ENCODE measurements at places on chromosomes 5 and 9. TPM values are rescaled to one million over a fixed set of nuclear protein-coding genes. Genes with fewer than 3 reads are reported as not detected.

DNA sequence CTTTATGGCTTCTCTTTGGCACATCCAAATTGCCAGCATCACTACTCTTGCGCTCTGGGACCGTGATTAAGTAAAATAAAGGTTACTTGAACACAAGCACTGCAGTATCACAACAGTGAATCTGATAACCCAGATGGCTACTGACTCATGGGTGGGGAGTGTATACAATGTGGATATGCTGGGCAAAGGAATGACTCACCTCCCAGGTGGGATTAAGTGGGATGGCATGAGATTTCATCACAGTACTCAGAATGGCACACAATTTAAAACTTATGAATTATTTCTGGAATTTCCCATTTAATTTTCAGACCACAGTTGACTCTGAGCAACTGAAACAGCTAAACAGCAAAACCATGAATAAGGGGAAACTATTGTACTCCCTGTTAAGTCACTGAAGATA lies 4.3 kb downstream of the GFM2 start:
- peak; percentile 76 for DNase-seq

GRCh38 chr9:131873335-131873734 lies 133.5 kb upstream of the RAPGEF1 start:
- DNase-seq = no peak

DNA sequence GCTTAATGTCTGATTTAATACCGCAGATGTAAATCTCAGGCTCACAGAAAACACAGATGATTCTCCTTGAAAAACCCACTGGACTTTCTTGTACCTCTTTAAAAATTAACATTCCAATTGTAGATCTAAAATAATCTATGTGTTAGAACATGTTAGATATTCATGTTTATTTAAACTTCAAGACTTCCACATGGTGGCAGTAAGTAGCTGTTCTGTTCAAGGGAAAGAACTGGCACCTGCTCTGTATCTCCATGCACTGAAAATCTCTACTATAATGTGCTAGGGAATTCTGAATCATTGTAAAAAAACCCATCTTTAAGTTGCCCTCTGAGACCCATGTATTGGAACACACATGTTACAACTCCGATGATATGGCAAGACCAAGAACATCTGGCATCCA lies 366.9 kb downstream of the DMRTA1 start:
- DNase-seq = peak; percentile 3

DNA sequence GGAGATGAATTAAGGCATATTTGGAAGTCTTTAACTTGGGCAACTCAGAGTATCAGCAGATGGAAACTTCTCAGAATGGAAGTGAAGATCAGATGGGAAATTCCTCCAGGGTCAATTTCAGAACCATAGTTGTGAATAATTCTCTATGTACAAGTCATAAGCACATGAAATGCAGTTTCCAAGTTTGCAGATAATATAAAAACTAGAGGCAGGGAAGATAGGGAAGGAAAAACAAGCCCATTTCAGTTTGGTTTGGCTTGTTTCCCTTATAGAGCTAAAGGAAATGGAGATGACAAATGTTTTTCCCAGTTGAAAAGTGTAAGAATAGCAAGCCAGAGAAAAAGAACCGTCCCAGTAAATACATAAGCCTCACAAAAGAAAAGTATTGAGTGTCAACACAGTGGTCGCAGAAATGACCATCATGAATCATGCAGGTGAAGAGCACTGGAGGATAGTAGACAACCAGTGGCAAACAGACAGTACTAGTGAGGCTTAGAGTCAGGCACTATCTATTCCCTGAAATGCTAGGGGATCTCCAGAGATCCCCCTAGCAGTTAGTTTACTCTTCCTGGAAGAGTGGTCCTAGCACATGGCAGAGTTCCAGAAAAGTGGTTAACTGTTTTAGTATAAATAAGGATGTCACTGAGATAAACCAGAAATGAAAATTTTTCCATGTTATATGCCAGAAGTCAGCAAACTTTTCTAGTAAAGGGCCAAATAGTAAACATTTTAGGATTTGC lies 245.9 kb downstream of the SAXO1 start:
- DNase-seq = peak; percentile 61

DNA sequence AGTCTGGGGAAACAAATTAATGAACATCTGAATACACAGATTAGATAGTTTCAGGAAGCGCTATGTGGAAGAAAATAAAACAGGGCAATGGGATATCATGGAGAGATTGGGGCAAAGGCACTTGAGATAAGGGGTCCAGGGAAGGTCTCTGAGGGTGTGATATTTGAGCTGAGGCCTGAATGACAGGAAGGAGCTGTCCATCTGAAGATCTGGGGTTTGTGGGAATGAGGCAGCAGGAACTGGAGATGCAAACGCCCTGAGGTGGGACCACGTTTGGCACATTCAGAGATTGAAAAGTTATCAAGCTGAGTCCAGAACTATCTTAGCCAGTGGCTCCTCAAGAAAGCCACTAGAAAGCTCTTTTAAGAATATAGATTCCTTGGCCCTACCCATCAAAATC lies 8.7 kb upstream of the DAB2IP start:
- no peak for DNase-seq

DNA sequence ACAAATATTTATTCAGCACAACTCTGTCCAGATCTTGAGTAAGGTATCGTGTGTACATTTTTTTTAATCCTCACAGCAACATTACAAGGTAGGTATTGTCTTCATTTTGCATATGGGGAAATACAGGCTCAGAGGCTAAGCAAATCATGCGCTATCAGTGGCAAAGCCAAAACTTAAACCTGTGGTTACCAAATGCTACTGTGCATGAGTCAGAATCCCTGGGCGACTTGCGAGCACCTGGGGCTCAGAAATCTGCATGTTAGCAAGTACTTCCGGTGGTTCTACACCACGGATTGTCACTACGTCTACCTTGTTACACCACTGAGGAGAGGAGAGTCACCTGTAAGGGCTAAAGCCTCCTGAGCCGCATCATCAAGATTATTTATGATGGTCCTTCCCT lies 21.3 kb downstream of the C5orf58 start:
- DNase-seq = no peak

GRCh38 chr5:61604076-61605025 lies 272.3 kb downstream of the ZSWIM6 start:
- no peak for DNase-seq

DNA sequence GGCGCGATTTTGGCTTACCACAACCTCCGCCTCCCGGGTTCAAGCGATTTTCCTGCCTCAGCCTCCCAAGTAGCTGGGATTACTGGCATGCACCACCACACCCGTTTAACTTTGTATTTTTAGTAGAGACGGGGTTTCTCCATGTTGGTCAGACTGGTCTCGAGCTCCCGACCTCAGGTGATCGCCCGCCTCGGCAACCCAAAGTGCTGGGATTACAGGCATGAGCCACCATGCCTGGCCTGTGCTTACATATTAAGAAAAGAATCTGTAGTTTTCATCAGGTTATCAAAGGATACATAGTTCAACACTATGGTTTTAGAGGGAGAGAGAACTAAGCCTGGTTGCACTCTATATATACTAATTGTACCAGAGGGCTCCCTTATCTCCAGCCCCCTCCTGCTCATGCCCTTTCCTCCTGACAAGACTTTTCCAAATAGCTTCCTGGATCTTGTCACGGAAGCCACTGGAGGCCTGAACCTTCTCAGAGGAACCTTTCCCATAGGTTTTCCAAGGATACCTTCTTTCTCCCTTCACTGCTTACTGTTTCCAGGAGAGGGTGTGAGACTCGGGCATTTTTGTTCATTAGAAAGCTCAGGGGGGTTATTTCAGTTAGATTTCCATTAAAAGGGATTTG lies 53.1 kb downstream of the SLC44A1 start:
- no peak for DNase-seq

HEMGN gene
- total RNA-seq = not detected

SMIM33 gene
- not detected for total RNA-seq

LCN9 gene
- 4.8 TPM for total RNA-seq

NEURL1B gene
- total RNA-seq = 7.5 TPM

PCDHA10 gene
- total RNA-seq = 16.0 TPM

SLCO6A1 gene
- total RNA-seq = not detected

SPATA31C1 gene
- total RNA-seq = not detected

ARHGEF39 gene
- total RNA-seq = 0.53 TPM

PCDHAC2 gene
- total RNA-seq = 6.9 TPM
